ENCODE measurements at places on chromosomes 12 and 14.

DNA sequence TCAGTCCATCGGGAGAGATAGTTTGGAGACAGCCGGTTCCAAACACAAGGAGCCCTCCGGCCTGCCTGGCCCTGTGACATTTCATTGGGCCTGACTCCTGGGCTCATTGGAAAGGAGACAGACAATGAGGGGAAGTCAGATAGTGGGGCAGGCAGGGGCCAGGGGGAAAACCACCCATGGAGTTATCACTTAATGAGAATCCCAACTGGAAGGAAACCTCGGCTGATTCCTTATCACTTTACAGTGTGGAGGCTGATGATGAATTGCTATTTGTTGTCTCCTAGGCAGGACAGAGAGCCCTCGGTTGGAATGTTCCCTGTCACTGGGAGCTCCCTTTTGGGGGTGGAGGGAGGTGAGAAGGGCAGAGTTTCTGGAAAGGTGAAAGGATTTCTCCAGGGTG lies 44.4 kb downstream of the TBX5 start:
- no peak for DNase-seq

- no peak for DNase-seq
Measured at GRCh38 chr14:103089386-103090335, 4.9 kb upstream of the EXOC3L4 start.

- peak; percentile 86 for DNase-seq
Measured at GRCh38 chr12:8698132-8698851, 501 bp downstream of the RIMKLB start.

- no peak for DNase-seq
Measured at GRCh38 chr12:99131751-99132199, 486.7 kb downstream of the APAF1 start.

DNA sequence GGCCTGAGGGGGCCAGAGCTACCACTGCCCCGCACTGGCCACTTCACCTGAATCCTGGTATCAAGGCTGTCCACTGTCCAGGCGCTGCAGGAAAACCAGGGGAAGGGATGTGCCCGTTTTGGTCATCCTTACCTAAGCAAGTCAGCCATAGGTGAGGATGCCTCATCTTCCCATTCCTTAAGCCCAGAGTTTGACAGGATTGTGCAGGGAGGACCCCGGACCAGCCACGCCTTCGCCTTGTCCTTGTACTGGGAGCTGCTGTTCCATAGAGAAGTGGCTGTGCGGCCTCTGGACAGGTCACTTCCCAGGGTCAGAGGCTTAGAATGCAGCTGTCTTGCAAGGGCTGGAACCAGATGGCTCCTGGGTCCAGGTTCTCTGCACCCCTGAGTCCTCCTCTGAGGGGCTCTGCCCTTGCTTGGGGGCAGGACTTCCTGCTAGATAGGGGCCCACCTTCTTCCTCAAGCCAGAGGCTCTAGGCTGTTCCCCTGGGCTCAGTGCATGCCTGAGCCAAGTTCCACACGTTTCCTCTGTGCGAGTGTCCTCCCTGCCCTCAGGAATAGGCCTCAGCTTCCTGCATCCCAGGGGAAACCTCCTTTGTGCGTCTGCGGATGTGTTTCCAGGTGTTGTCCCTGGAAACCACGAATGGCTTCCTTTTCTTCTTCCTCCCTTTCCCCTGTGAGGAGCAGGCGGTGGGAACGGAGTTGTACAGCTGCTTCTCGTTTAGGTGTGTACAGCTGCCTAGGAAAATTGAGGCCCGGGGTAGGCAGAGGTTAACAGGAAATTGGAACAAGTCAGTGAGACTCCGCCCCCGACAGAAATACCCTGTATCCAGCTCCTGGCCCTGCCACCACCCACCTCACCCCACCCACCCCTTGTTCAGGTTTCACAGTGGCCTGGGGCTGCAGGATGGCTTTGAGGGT lies 54.3 kb upstream of the RIN3 start:
- peak; percentile 56 for DNase-seq

GRCh38 chr14:57302883-57303282 lies 34.1 kb downstream of the AP5M1 start:
- DNase-seq, result no peak

GRCh38 chr12:24931666-24932405 lies 17.1 kb downstream of the BCAT1 start:
- DNase-seq, result no peak

DNA sequence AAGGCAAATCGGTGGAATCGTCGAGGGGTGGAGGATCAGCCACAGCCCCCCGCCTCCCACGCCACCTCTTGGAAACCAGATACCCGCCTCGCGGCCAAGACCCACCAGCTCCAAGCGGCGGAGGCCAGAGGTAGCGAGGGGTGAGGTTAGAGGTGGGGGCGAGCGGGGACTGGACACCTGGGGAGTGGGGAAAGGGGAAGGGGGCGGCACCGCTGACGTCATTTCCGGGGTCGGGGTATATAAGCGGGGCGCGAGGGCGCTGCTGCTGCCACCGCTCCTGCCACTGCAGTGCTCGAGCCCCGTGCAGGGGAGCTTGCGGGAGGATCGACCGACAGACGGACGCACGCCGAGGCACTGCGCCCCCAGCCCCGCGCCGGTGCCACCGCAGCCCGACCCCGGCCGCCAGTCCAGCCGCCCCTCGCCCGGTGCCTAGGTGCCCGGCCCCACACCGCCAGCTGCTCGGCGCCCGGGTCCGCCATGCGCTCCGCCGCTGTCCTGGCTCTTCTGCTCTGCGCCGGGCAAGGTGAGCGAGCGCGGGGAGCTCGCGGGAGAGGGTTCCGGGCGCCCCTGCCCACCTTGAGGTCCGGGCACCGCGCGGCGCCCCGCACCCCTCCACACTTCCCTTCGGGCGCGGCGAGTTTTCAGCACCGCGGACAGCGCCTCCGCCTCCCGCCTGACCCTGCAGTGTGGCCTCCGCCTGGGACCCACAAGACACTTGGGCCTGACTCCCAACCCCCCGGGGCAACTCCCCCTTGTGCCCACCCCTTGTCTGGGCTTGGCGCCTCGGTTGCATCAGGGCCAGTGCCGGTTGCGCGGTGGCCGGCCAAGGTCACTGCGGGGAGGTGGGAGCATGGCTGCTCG lies at the start of gene CHGA:
Gene CHGA, plus strand, starts transcription at position 268 of the 861 bp plus-strand sequence. Its CDS starts 210 bp downstream, at position 478.
- peak; percentile 80 for DNase-seq

GRCh38 chr12:3004655-3005565 lies 45.7 kb downstream of the TEAD4 start:
- no peak for DNase-seq

DNA sequence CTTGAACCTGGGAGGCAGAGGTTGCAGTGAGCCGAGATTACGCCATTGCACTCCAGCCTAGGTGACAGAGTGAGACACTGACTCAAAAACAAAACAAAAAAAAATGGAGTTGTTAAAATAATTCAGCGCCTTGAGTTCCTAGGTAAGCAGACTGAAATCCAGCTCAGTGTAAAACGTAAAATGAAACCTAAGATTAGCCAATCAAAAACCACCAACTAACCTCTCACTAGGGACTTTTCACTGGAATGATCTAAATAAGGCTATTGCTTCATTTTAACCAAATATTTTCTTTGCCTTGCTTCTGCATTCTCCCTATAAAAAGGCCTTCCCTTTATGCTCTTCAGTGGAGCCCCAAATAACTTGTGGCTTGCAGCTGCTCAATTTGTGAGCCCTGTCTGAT lies 91.6 kb upstream of the HIF1A start:
- DNase-seq, result no peak

DNA sequence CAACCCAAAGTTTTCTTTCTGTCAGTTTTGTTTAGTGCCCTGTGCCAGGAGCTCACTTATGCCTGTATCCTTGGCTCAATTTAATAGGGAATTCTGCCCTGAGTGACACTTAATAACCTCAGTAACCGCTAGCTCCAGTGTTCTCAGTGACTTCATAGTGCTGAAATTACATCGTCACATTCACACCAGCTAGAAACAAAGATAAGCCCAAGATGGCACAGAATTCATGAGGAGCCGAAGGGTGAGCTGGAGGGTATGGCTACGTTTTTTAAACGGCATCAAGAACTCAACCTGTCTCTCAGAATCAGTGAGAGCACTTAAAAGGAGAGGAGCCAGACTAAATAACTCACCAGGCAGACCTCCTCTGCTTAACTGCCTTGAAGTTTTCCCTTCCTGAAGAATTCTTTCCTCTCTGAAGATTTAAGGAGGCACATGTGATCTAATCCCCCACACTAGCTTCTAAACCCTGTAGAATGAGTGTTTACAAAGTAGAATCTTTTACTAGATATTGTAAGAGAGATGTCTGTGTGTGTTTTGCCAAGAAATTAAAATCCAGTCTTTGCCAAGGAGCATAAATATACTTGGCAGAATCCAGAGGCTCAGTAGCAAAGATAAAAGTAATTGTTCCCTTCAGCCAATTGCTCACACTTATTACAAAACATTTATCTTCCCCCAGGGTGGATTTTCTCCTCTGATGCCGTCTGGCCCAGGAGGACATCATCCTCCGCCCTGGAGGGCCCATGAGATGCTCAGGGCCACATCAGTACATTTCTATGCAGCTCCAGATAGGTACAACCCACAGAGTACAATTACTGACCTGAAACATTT lies 37.3 kb downstream of the PTGER2 start:
- no peak for DNase-seq

DNA sequence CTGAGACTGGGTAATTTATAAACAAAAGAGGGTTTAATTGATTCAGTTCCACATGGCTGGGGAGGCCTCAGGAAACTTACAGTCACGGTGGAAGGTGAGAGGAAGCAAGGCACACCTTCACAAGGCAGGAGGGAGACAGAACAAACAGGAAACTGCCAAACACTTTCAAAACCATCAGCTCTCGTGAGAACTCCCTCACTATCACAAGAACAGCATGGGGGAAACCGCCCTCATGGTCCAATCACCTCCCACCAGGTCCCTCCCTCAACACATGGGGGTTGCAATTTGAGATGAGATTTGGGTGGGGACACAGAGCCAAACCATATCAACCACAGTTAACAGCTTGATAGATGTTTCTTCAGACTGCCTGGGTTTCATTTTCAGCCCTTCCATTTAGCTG lies 6.2 kb upstream of the GNPNAT1 start:
- DNase-seq, result no peak

- no peak for DNase-seq
Measured at GRCh38 chr12:101566318-101566717, 28.5 kb upstream of the MYBPC1 start.

DNA sequence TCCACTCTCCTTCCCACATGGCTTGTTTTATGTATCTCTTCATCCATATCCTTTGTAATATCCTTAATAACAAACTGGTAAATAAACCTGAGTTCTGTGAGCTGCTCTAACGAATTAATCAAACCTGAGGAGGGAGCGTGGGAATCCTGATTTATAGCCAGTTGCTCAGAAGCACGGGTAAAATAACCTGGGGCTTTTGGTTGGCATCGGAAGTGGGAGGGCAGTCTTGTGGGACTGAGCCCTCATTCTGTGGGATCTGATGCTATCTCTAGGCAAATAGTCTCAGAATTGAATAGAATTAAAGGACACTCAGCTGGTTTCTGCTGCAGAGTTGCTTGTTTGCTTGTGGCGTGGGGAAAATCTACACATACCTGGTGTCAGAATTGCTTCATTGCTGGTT lies 17.5 kb upstream of the LDHB start:
- no peak for DNase-seq

- DNase-seq, result no peak
Measured at GRCh38 chr14:90850487-90850886, 34.3 kb upstream of the TTC7B start.

DNA sequence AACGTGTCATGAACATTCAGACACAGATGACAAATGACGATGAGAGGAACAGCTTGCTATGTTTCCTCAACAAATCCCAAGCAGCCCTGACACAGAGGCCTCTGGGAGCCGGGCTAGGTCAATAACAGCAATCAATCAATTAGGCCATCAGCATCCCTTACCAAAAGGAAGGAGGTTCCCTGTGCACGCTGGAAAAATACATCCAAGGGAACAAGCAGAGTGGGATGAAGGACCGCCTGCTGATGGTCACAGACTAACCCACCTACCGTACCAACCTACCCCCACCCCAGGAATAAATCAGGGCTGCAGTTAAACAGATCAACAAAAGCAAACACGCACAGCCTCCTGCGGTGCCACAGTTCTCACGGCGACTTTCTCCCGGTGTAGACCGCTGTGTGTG lies 265.1 kb upstream of the SFSWAP start:
- DNase-seq, result peak; percentile 21

DNA sequence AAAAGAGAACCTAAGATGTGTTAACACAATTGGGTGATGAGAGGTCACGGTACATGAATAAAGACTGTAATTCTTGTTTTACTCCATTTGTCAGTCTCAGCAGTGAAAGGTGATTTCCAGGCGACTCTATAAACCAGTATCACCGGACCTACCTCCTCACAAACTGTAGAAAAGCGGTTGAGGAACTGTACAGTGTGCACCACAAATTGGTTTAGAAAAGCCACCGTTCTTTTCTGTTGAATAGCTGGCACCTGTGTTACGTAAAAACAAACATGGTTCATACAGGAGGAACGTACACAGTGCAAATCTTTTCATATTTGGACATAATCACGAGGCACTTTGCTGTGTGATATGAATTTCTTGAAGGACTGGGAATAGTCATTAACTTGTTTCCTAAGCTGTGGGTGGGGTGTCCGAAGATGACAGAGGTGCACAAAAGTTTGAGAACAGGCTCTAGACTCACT lies 663 bp downstream of the WASHC3 start:
- no peak for DNase-seq

DNA sequence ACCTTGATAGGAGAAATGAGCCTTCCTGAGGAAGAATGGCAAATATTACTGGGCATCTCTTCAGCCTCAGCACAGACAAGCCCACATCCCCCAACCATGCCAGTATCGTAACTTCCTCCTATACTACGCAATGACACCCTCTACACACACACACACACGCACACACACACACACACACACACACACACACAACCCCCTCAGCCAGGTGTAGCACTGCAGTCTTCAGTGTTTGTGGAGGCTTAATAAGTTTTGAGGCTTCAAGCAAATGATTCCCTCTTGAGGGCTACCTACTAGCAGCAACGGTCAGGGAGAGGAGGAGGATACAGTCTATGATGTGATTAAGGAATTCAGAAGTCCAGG lies 1.6 kb downstream of the DGKA start:
- DNase-seq, result peak; percentile 69

DNA sequence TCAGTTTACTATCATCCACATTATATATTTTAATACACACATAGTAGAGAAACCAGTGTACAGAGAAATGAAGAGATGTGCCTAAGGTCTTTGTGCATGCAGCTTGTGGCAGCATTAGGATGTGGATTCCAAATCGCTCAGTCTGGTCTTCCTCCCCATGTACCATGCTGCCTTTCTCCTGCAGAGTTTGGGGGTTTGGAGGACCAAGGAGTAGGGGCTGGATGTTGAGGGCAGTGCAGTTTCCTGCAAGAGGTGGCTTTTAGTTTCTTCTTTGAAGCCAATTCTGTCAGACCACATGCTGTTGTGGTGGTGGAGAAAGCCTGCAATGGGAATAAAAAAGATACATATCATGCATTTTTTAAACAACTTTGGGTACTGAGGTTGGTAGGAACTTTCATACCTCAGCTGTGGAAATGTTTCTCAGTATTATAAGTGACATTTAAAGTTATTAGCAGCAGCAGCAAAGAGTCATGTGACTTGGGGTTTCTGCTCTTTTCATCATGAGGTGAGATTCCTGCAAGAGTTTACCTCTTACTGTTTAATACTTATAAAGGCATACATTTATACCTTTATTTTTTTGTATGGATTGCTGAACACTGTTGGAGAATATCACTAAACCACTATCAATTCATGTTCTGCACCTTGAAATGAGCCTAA lies 34.4 kb downstream of the TESPA1 start:
- DNase-seq, result no peak
